WTC11 (cell line): ENCODE measurements at places on chromosomes 4 and X. TPM values are rescaled to one million over a fixed set of nuclear protein-coding genes. Genes with fewer than 3 reads are reported as not detected.

DNA sequence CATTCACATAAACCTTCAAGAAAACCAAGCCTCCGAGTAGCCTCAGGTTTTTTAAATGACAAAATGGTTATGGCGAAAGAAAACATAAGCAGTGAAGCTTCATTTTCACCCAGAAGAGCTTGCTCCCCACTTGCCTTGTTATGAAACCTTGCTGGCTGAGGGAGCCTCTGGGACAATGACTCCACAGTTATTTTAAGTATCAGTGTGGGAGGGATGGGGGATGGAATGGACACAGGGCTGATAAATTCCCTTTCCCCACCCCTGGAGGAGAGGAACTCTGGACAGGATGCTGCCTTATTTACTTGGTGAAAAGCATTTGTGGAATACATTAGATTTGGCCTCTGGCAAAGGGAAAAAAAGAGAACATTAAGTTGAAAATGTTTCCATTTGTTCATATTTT, 220.7 kb upstream of the CNKSR2 start:
- DNase-seq: no peak

DNA sequence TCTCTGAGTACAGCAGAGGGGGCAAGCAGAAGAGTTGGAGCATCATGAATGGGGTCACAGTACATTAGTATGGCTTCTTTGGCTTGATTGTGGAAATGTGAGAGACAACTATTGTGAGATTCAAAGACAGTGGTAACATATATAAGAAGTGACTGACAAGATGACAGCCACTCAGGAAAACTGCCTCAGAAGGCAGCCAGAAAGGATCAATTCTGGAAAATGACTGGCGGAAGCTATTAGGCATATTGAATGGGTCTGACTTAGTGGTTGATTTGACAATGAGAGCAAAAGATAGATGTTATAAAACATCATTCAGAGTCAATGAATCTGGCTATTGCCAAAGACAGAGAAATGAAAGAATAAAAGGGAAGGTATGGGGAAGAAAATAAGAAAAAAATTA, 345.5 kb upstream of the MAGEB2 start:
- DNase-seq: no peak

DNA sequence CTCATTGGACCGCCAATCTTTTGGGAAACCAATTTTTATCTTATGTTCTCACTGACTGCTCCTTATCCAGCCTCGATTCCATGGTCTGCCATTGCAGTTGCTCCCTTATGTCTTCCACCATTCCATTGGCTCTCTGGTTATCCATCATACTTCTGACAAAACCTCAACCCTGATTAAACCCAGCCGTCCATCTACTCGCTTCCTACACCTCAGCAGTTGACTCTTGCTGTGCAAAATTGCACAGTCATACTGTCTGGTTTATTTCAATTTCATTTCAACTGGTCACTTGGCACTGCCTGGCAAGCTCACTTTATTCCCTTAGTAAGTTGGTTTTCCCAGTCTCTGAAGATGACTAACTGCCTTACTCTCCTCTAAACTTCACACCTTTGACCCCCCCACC, 26.2 kb downstream of the ARL9 start:
- DNase-seq: no peak

CITED1 gene
- 2.2 to 4.5 TPM (median 3.9 TPM) in 3 replicates for total RNA-seq

- DNase-seq: no peak
Observed at GRCh38 chrX:56284269-56284668, 52.1 kb downstream of the KLF8 start.

DNA sequence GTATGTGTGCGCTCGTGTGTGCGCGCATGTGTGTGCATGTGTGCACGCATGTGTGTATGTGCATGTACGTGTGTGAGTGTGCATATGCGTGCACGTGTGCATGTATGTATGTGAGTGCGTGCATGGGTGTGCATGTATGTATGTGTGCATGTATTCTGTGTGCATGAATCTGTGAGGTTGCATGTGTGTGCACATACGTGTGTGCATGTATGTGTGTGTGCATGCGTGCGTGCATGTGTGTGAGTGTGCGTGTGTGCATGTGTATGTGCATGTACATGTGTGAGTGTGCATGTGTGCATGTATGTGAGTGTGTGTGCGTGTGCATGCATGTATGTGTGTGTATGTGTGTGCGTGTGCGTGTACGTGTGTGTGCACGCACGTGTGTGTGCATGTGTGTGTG, 241.5 kb downstream of the SHOX start:
- DNase-seq: no peak

PARM1 gene
- 3.5 to 6.3 TPM (median 4.1 TPM) in 3 replicates for total RNA-seq

UGT2B17 gene
- 0.14 to 0.18 TPM in 2 of 3 replicates, not detected in the other for total RNA-seq

DNA sequence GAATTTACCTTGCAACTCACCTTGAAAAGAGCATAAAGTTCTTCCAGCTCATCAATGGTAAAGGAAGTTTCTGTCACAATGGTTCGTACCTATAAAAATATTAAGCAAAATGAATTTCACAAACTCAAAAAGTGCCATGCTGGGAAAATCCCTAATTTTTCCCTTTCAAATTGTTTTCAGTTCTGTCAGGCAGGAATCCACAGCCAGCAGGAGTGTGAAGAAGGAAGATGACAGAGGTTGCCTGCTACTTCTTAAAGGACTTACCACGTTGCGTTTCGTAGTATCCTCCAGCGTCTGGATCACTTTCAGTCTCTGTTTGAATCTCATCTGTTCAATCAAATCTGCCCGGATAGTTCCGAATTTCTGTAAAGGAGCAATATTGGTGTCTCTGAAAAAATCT, 70.3 kb upstream of the UCP1 start:
- DNase-seq: no peak

DNA sequence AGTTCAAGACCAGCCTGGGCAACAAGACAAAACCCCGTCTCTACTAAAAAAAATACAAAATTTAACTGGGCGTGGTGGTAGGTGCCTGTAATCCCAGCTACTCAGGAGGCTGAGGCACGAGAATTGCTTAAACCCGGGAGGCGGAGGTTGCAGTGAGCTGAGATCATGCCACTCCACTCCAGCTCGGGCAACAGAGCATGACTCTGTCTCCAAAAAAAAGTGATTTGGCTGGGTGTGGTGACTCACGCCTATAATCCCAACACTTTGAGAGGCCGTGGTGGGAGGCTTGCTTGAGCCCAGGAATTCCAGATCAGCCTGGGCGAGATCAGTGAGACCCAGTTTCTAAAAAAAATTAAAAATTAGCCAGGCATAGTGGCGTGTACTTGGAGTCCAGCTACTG, 4.1 kb downstream of the OPHN1 start:
- DNase-seq: no peak

DNA sequence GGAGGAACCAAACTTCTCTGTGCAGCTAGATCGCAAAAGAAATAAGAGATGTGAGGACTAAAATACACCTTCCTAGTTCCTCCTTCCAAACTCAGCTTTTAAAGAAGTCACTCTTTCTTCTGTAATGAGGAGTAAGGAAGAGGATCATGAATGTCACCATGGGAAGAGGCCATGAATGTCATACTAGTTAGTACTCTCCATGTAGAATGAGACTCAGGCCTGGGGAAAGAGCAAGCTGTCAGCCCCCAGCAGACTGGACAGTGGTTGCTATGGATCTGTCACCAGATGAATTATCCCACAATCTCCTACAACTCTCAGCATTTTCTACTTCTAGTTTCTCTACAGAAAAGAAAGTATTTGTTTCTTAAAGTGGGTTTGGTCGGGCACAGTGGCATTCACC, 57.1 kb upstream of the PRDM8 start:
- no peak for DNase-seq

DNA sequence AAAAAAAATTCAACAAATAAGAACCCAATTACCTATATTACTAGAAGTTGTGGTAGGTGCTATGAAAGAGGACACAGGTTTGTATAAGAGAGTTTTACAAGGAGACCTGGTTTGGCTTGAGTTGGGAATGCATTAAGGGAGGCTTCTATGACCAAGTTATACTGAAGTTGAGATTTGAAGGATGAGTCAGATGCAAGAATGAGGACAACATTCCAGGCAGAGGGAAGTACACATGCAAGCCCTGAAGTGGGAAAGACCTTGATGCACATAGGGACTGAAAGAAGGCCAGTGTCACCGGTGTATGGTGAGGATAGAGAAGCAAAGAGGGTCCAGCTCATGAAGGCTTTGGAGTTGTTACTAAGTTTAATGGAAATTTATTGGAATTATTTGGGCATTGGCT, 52.2 kb downstream of the ANK2 start:
- DNase-seq: no peak

DNA sequence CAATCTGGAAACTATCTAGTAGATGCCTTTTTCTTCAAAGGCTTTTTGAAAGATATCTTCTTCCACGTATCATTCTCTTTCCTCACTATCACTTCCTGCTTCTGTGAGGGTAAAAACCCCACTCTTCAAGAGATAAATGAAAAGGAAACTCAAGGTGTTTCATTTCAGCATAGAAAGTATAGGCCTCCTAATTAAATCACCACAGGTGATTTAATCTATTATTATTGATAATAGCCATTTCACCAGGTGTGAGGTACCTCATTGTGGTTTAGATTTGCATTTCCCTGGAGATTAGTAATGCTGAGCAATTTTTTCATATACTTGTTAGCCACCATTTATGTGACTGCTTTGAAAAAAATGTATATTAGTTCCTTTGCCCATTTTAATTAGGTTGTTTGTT, 92.0 kb upstream of the EMCN start:
- no peak for DNase-seq
